Stimulated activated CD4-positive, alpha-beta T cell treated with anti-CD3 and anti-CD28 coated beads, Interleukin-4, amount 100 ng/mL, for 4 hours (primary cell): ENCODE measurements at places on chromosomes 1 and 21.

GRCh38 chr1:154547105-154547732 lies 11.2 kb downstream of the UBE2Q1 start:
- DNase-seq, result no peak

DNA sequence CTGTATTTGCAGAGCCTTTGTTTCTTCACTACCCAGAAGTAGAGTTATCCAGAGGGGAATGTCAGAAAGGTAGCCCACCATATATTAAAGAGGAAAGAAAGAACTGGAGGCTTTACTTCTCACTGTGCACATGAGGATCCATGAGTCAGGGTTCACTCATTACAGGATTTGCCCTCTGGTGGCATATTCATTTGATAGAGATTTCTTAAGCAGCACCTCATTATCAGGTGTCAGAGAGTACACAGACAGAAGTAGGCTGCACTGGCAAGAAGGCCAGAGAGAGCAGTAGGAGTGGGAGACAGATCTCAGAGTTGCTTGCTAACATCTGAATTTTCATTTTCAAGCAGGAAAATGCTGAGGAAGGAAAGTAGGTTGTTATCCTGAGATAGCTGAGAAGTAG lies 123.8 kb downstream of the PIK3R3 start:
- no peak for DNase-seq

- no peak for DNase-seq
Observed at GRCh38 chr1:222413436-222413835, 134.5 kb downstream of the HHIPL2 start.

GRCh38 chr1:156852418-156852874 lies 6.5 kb downstream of the INSRR start:
- no peak for DNase-seq

GRCh38 chr1:19089524-19089923 lies 120.5 kb downstream of the UBR4 start:
- no peak for DNase-seq
